ENCODE measurements at places on chromosomes 12 and 14.

- peak; percentile 66 for DNase-seq
Measured at GRCh38 chr12:27003421-27004381, 10.5 kb downstream of the TM7SF3 start.

DNA sequence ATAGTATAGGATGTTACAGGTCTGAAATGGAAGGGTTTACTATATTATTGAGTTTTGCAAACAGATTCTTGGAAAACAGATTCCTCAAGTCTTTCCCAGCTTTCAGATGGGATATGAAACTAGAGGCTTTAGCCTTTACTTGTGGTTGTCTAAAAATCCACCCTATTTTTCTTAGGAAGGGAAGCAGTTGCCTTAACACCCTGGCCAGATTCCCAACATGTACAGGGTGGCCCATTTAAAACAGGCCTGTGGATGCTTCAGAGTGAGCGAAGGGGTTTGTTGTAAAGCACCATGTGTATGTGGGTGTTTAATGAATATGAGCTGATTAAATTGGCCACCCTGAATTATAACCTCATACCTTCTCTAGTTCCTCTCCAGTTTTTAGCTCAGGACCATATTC, 415.9 kb downstream of the ZFP36L1 start:
- no peak for DNase-seq

GRCh38 chr12:66188584-66189485, at the start of gene IRAK3:
Gene IRAK3, plus strand, starts transcription at chr12:66189214. Its CDS starts 86 bp downstream, at chr12:66189300.
- no peak for DNase-seq

DNA sequence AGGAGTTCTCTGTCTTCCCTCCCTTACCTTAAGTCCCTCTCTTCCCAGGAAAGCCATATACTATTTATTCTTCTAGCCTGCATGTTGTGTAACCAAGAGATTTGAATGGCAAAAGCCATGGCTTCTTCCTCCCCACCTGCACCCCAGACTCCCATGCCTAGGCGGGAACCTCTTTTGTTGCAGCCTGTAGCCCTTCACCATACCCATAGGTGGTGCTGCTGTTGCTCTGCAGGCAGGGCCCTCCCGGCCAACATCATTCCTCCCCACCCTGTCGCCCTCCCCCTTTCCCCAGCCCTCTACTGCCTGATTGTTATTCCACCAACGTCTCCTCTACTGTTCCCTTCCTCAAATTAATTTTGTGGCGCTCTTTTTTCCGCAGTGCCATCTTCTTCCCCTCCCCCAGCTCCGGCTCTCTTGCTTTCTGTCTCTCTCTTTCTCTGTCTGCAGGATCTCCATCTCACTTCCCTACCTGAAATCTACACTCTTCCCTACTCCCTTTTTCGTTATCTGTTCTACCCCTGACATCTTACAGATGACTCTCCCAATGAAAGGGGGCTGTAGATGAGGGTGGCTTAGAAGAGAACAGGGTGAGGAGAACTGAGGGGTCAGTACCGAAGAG, 13.8 kb downstream of the NGDN start:
- peak; percentile 89 for DNase-seq

DNA sequence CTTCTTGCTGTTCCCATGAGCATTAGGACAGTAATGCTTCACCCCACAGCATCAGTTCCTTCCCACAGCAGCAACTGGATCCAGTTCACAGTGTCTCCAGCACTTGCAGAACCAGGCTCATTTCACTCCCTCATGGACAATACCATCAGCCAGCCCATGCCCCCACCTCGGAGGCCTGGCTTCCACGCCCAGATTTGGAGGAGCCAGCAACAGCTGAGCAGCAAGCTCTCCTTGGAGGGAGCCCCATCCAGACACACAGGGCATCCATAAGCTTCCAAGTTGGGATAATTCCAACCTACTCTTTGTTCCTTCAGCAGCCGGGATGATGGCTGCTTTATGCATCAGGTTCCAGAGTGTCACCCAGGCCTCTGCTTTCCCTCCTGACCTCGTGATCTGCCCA, 250.0 kb downstream of the GLT1D1 start:
- DNase-seq: no peak

- no peak for DNase-seq
Measured at GRCh38 chr12:55906056-55906455, 21.6 kb downstream of the PYM1 start.

- DNase-seq: no peak
Measured at GRCh38 chr14:94292872-94293577, at the start of gene SERPINA10. Gene SERPINA10, minus strand, starts transcription at chr14:94293268. Its CDS starts 2,675 bp downstream, at chr14:94290593.

DNA sequence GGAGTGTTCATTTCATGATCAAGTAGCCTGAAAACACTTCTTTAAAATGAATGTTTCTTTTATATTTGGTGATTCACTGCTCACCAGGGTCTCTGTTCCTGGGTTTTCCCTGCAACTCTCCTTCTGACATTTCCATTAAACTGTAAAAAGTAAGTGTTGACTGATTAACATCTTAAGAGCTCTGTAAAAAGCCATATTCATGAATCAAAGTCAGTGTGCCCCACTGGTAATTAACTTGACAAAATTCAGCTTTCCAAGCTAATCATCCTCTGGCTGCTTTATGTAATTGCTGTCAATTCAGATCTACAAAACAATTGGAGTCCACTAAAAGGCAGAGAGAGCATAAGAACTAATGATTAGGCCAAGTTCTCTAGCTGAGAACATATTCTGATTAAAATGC, 41.6 kb downstream of the CNTN1 start:
- no peak for DNase-seq

- DNase-seq: no peak
Measured at GRCh38 chr14:93629643-93630042, 158.6 kb downstream of the PRIMA1 start.

GRCh38 chr12:9829483-9829882, 2.2 kb downstream of the KLRF1 start:
- DNase-seq: no peak

GRCh38 chr12:56071648-56072047, 8.3 kb upstream of the ERBB3 start:
- DNase-seq: no peak

DNA sequence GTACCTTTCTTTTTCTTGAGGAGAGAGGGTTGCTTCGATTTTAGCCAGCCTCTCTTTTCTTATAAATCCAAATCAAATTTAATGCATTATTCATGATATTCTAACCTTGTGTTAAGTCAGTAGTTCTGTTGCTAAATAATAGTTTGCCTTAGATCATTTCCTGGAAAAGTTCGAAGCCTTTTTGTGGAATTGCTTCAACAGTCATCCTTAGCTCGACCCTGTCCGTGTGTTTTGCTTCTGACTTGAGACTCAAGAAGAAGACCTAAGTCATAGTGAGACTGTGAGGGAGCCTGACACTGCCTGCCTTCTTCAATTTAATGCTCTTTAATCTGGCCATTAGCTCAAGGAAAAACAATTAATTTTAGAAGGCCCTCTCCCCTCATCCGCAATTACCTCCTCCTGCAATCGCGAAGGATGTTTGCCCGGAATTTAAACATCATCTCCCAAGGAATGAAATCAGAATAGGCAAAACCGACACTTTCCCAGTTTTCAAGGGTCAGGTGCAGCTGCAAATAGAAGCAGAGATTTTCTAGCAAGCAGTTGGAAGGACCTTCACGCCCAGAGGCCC, 453 bp upstream of the SLC4A8 start:
- DNase-seq: no peak

- no peak for DNase-seq
Measured at GRCh38 chr12:99223579-99223978, 424.0 kb upstream of the GARIN6 start.

DNA sequence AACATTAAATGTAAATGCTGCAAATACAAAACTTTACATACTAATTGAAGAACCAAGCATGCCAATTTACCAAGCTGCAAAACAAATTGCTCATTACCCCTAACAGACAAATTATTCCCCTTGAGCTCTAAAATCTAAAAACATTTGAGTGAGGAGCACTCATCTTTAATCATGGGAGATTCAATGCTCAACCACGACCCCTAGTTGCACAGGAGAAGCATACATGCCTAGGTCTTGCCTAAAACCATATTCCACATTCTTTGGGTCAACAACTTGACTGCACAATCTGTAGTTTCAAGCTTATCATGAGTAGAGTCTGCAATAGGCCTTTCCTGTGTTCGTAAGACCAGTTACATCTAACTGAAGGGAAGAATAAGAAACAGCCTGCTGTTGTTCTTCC, 69.7 kb downstream of the MGAT4C start:
- no peak for DNase-seq

All from SHP77 (cell line).